ENCODE measurements at places on chromosomes 5 and 9.

GRCh38 chr5:38259062-38259808 is 876 bp downstream of the EGFLAM start:
- no peak for DNase-seq

- DNase-seq, result no peak
These were observed 667.9 kb upstream of the ITGA1 start for GRCh38 chr5:52119768-52120167.

GRCh38 chr9:5720151-5720550 is 91.2 kb downstream of the RIC1 start:
- DNase-seq, result no peak

- DNase-seq, result no peak
These were observed 35.5 kb downstream of the WDR36 start for GRCh38 chr5:111127453-111128195.

DNA sequence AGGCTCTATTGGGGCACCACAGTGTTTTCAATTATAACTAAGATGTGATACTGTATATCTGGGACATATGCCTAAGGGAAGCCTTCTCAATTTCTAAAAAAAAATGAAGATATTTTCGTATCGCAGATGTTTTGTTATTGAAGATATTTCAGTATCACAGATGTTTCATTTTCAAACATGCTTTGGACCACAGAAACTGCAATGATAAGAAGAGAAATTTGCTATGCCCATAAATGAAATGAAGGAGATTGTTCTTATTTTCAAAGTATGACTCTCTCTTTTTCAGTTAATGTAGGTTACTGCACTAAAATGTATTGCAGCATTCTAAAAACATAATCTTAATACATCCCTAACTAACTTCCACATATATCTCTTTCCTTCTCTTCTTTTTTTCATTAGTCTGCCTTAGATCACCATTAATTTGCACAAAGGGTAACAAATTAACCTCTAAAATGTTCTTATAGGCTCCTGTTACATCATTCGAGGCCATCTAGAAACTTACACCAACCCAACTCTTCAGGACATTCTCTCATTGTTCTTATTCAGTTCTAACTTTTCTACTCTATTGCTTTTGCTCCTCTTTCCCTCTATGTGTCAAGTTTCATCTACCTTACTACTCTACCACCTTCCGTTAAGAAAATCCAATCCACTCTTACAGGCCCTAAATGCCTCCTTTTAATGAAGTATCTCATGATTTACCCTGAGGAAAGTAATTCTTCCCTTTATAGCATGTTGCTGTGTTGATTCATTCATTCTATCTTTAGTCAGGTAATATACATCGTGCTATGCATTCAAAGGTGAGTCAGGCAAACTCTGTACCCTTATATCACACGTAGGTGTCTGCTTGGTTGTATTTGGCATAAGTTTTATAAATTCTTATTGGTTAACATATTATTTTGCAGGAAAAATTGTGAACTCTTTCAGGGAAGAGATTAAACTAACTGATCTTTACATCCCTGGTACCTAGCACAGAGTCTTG is 70.5 kb downstream of the ST8SIA4 start:
- DNase-seq, result no peak

GRCh38 chr5:172165465-172165864 is 22.6 kb downstream of the STK10 start:
- DNase-seq, result no peak

GRCh38 chr5:33981408-33982162 is 2.9 kb downstream of the SLC45A2 start:
- DNase-seq, result no peak

- peak; percentile 6 for DNase-seq
These were observed 372.0 kb upstream of the KIF2A start for GRCh38 chr5:61933787-61934626.

DNA sequence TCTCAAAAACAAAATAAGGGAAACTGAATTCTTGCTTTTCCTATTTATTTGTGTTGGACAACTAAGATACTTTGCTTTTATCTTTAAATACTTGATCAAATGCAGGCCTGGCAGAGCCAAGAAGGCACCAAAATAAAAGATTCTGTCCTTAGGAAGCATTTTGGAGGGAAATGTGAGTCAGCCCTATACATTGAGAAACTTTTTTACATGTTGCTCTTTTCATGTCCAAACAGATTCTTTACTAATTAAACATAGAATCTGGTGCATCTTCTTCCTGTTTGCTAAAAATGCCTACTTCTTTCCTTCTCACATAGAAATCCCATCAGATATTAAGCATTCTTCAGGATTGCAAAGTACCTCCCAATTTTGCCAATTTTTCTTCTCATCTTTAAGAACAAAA is 1160.4 kb downstream of the EFNA5 start:
- no peak for DNase-seq

DNA sequence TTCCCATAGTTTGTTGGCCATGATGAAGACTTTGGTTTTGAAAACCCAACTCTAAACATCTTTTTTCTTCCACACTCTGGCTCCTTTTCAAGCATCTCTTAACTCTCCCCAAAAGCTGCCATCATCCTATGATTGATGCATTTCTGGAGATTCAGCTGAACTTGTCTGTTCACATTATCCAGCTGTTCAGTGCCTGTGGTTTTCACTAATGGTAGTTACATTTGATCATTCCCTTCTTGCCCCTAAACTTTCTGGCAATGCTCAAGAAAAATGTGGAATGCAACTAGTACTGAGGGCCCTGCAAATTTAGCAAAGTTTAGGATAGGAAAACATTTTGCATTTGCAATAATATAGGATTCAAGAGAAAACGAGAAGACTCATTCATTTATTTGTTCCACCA is 267.5 kb downstream of the ENC1 start:
- DNase-seq, result no peak

DNA sequence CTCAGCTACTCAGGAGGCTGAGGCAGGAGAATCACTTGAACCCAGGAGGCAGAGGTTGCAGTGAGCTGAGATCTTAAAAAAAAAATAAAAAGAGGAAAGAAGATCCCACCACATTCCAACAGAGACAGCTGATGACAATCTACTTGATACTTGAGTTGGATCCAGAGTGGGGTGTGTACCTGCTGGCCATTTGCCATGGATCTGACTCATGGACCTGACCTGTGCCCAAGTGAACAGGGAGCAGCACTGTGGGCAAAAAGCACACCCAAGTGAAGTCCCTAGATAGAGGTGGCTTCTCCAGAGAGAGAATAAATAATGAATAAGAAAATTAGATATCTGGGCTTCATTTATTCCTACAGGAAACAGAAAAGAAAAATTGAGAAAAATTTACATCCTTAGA is 81.2 kb upstream of the MIER3 start:
- no peak for DNase-seq

DNA sequence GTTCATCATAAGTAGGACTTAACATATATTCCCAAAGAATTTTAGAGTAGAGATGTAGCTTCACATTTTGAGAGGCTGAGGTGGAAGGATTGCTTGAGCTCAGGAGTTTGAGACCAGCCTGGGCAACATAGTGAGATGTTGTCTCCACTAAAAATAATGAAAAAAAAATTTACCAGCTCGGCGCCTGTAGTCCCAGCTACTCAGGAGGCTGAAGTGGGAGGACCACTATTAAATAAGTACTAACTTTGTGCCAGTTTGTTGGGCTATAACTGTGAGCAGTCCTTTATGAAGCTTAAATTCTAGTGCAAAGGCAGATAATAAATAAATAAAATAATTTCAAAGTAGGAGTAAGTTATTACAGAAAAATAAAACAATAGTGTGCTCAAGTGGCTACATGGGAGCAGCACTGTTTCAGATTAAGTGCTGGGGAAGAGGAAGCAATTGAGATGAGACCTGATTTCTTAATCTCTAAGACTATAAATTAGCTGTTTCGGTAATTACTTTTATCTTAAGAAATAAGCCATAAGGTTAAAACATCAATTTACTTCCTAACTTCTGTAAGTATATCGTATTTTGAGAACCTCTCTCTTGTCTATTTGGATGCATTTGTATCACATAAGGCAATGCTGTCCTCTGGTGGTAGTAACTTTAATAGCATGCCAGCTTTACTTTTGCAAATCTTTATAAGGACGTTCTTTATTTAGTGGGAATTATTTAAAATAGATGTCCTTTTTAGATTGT is 98.9 kb downstream of the CSNK1G3 start:
- DNase-seq, result peak; percentile 7

DNA sequence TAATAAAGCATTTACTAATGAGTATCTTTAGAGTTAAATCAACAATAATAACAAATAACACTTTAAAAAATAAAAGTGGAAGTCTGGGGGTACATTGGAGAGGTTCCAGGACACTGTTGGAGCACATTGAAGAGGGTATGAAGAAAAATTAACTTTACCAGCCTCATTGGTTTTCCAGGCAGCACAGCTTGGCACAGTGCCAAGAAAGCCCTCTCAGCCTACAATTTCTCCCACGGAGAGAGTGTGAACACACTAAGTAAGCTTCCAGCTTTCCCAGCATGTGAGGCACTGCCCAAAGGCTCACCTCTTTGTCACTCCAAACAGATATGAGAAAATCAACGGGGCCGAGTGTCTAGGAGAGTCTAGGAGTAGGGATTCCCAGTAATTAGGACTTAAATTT is 1912.8 kb upstream of the NUDT12 start:
- DNase-seq, result no peak

DNA sequence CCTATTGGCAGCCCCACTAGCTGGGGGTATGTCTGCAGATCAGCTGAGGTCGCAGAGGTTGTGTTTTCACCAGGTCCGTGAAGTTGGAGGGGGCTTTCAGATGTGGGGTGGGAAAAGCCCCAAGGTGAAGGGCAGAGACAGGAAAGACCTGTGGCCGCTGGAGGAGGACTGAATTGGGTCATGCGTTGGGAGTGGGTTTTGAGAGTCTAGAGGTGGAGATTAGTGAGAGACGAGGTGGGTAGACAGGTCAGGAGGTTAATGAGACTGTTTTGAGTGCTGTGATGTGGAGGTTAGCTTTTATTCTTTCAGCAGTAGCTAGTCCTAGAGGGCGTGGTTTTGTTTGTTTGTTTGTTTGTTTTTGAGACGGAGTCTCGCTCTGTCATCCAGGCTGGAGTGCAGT is 10.3 kb downstream of the SNX30 start:
- DNase-seq, result no peak

GRCh38 chr9:115849679-115850412 is 303.7 kb upstream of the PAPPA start:
- no peak for DNase-seq

GRCh38 chr5:122169350-122170103 is 40.2 kb downstream of the ZNF474 start:
- DNase-seq, result no peak

GRCh38 chr9:129455151-129455995 is 165.5 kb downstream of the C9orf50 start:
- DNase-seq, result no peak

DNA sequence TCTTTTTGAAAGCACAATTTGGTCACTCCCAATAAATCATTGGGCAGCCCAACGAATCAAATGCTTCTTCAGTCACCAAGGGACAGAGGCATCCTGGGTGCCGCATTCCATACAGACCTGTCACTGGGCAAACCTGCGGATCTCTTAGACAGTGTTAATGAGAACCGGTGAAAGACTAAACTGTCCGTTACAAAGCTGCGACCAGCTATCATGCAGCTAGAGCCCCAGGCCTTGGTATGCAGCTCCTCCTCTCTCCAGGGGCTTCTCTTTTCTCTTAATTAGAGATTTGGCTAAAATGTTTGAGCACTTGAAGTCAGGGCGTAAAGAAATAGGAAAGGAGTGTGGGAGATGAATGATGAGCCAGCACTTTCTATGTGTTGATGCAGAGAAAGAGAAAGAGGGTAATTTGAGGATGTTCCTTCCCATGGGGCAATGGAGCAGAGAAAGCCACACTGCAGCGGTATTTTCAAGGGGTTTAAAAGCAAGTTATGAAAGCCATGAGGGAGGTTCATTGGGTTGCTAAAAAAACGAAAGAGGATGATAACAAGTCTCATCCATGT is 175.3 kb downstream of the RFK start:
- DNase-seq, result no peak

DNA sequence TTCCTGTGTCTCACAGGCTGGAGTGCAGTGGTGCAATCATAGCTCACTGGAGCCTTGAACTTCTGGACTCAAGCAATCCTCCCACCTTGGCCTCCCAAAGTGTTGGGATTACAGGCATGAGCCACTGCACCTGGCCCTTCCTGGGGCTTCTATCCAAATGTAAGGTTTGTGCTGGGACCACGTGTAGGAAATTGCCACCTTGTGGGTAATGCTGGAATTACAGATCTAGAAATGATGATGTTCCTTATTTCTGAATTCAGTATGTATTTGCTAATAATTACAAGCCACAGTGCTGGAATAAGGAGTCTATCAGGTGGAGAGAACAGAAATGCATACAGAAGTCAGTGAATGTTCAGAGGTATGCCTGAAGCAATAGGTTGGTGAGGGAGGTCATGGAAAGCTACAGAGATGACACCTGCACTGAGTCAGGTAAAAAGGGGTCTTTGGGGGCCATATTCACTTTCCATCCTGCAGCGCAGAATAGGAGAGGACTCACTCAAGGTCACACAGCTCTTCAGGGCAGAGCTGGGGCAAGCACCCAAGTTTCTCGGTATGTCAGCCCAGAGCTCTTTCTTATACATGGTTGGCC is 8.8 kb upstream of the IGFBPL1 start:
- DNase-seq, result no peak

GRCh38 chr5:5494489-5495402 is 72.3 kb downstream of the ICE1 start:
- DNase-seq, result peak; percentile 74

GRCh38 chr5:148471379-148471778 is 87.6 kb downstream of the FBXO38 start:
- no peak for DNase-seq

DNA sequence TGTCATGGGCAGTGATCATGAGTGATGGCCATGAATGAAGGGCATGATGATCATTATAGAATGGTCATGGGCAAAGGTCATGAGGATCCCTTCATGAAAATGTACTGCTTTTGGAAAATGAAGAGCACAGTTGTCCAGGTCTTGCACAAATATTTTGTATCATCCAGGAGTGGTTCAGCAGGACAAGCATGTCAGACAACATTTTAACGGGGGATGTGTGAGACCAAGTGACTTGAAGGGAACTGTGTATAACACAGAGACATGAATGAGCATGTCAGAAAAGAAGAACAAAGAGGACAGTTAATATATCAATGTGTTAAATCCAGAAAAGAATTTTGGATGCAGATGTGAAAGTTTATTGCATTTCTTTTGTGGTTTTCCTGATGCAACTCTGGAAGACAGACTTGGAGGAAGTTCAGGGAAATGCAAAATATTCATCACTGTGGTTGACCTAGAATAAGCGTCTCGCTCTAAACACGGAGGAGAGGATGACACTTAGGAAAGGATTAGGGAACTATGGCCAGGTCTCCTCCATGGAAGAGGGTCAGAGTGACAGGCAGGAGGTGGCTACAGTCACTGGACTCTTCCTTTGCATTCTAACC is 116.1 kb upstream of the IRX4 start:
- DNase-seq, result no peak

- DNase-seq, result no peak
These were observed 36.7 kb downstream of the HK3 start for GRCh38 chr5:176862330-176862995.

DNA sequence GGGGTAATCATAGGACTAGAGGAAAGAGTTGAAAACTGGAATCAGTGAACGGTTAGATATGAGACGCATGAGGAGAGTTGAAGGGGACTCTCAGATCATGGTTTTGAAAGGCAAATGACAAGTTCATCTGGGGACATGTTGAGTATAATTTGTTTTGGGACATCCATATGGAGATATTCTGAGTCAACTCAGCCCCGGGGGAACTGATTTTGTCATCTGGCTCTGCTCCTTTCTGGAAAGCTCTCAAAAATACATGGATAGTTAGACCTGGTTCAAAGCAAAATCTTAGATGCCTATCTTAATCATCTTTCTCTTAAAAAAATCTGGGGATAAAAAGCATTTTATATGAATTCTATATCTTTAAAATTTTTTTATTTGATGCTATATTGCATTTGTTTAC is 161.2 kb downstream of the SNX18 start:
- no peak for DNase-seq

- no peak for DNase-seq
These were observed 295.7 kb upstream of the PANK3 start for GRCh38 chr5:168874713-168875380.
